Fibroblast of skin of right biceps (primary cell): ENCODE measurements at places on chromosomes 2 and 18.
A peak's percentile ranks its signal among the peaks of the same experiment; 100 is the strongest.

GRCh38 chr2:61937886-61938285 is 32.4 kb downstream of the COMMD1 start:
- DNase-seq, result no peak

GRCh38 chr2:139518321-139518720 is 738.1 kb upstream of the NXPH2 start:
- no peak for DNase-seq

- peak; percentile 86 for DNase-seq
These were observed 680.8 kb downstream of the NYAP2 start for GRCh38 chr2:226080334-226080733.

GRCh38 chr2:191333911-191334357 is 88.7 kb downstream of the MYO1B start:
- peak; percentile 99 for DNase-seq

DNA sequence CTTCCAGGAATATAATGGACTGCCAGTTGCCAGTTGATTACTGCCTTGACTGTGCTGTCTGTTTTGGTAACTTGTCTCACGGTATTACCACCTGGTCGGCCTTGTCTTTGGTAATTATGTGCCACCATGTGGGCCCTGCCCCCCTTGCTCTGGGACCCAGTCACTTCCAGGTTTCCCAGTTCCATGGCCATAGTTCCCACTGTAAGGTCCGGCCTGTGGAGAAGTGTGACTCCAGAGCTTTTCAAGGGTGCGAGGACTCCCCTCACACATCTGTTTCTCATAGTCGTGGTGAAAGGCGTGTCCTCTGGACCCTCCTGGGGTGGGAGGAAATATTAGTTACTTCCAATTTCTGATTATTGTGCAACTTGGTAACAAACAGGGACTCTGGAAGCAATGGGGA is 150.5 kb downstream of the SEPTIN10 start:
- DNase-seq, result no peak

- DNase-seq, result no peak
These were observed 238.3 kb downstream of the EN1 start for GRCh38 chr2:118609138-118609537.

GRCh38 chr18:36354989-36355388 is 57.5 kb downstream of the FHOD3 start:
- DNase-seq, result peak; percentile 83
